ENCODE measurements at places on chromosomes 5 and 9.

DNA sequence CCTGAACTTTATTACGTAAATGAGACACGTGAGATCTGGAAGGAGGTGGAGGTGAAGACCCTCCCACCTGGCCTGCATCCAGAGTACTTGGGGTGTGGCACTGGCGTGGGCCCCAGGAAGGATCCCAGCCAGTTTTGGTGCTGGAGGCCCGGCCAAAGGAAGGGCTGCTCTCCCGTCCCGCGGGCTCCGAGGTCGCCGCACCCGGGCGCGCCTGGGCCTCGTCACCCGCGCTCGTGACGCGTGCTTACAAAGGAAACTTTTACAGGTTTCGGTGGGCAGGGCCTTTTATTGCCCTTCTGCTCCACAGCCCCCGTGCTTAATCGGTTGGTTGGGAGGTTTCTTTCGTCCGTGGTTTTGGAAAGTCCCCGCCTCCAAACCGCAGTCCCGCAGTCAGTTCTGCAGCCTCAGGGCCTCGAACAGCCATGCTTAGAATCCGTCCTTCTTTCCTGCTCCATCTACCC is 29.2 kb downstream of the CDKN2A start:
- DNase-seq = peak; percentile 56

DNA sequence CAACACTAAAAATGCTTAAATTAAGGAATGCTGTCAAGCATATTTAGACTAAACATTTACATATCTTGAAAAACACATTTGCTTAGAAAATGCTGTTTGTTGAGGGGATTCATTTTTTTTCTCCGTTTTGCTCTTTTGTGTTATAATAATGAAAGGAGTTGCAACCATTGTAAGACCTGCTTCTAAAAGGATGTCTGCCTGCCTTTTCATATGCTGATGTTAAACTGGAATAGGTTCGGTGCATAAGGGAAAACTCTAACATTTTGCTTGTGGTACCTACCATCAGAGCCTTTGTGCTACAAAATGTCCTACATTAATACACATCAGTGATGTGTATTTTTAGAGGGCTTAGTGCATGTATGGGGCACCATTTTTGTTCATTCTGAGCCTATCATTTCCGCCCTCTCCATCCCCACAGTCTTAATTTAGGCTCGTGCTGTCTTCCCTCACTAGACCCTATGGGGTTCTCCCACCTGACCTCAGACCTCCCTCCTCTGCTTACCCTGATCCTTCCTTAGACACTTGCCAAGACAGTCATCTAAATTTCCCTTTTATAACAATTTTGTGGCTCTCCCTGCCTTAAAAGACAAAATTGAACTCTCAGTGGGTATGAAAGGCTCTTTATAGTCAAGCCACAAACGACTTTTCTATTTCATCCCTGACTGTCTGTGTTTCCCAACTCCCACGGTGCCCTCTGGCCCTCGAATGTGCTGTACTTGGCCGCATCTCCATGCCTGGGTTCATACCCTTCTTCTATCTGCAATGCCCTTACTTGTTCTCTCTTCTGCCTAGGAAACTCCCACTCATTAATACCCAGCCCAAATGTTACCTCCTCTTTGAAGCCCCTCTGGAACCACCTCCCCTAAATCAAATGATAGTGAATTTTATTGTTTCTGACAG is 61.2 kb downstream of the CMYA5 start:
- no peak for DNase-seq

DNA sequence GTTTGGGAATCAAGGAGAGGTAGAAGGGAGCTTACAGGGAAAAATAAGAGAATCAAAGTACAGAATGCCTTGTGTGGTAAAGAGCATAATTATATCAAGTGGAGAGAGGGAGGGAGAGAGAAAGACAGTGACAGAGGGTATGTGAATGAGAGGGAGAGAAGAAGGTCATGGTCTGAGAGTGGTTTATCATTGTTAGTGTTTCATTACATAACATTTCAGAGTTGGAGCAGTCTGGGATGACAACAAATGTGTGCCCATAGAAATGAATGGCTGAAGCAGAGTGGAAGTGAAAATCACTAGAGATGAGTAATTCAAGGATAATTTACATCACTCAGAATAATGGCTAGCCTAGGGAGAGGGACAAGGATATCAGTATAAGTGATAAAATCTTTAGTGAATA is 799.2 kb downstream of the TLE1 start:
- DNase-seq = no peak

DNA sequence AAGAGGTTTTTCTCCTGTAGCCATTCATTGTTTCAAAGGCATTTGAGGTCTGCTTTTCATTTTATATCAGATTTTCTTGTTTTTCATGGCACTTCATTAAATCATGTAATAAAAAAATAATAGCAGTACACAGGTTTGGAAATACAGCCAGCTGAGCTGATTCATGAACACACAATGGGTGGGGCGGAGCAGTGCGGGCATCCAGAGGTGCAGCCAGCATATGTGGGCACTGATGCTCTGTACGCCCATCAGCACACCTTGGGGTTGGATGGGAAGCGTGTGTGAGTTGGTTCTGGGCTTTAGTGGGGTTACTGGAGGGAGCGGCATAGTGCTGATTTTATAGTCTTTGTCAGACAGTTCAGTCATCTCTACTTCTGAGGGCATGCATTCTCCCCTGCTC is 54.2 kb upstream of the IRX4 start:
- no peak for DNase-seq

GRCh38 chr5:89069591-89069990 is 186.6 kb upstream of the MEF2C start:
- no peak for DNase-seq

- DNase-seq = no peak
Measured at GRCh38 chr9:108831496-108832178, 24.1 kb downstream of the ACTL7B start.

DNA sequence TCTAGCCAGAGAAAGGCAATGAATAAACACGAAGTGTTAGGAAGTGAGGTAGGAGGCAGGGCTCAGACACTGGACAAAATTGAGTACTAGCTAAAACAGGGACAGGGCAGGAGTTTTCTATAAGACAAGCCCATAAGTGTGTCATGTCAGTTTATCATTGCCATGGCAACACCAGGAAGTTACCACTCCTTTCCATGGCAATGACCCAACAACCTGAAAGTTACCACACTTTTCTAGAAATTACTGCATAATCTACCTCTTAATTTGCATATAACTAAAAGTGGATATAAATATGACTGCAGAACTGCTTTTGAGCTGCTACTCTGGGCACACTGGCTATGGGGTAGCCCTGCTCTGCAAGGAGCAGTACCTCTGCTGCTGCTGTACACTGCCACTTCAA is 442.5 kb upstream of the COX7C start:
- no peak for DNase-seq

DNA sequence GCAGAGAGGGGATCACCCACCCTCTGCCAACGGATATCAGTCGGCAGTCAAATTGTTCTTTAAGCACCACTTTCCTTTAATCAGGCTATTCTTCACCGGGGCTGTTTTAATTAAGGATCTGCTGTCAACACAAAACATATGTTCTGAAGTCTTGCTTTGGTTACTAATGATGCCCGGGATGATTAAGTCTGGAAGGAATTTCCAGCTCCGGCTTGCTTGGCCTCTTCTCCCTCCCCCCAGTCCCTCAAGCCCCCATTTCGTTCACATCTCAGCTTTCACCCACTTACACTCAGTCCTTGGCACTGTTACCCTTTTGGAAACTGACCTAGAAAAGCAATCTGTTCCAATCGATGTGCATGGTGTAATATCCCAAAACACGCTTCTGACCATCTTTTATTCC is 74.7 kb downstream of the MSX2 start:
- DNase-seq = no peak

DNA sequence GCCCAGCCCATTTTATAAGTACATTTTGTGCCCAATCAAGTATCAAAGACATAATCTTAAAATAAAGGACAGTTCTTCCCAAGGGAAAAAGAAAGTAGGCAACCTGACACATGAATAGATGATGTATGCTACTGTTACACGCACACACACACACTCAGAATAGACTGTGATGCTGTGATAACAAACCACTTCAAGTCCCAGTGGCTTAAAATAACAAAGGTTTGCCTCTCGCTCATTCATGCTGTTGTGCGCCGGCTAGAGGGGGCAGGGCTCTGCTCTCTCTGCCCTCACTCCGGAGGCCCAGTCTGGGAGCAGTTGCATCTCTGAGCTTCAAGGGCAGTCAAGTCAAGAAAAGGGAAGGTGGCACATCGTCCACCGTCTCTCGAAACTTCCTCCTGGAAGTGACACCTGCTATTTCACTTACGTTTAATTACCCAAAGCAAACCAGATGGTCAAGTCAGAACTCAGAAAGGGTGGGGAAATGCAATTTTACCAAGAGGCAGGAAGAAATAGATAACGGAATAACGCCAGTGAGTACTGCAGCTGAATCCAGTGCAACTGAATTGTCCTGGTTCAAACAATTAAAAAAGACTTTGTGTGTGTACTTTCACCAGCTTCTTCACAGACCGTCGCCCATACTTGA is 43.3 kb downstream of the ANKRD33B start:
- DNase-seq = no peak

DNA sequence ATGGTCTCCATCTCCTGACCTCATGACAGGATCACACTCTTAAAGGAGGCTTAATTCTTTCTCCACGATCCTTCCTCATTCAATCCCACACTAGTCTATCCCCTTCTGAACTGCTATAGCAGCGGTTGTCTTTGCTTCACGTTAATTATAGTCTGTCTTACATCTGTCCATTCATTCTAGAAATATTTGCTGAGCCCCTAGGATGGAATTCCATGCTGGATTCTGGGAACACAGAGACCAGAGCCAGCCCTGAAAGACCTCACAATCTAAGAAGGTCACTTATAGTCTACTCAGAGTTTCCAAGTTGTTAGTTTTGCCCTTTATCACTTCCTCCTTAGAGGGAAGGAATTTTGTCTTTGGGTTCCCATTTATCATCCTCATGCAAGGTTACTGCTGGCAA is 193.5 kb downstream of the GAS1 start:
- no peak for DNase-seq

GRCh38 chr9:105098370-105098769 is 146.1 kb upstream of the SLC44A1 start:
- no peak for DNase-seq

DNA sequence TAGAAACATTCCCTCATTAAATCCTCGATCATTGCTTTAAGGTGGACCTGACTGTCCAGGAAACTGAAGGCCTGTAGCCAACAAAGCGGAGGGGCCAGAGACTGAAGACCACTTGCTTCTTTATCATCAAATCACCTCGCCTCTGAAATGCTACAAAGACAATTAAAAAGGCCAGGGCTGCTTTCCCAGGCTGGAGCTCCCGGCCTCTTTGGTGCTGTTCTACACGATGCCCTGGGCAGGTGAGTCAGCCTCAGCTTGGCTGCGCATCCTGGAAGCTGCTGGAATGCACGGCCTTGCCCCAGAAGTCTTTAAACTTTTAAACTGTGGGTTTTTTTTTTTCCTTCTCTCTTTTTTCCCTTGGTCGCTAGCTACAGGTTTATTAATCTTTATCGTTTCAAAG is 46.5 kb downstream of the SH3PXD2B start:
- DNase-seq = no peak

GRCh38 chr5:65830856-65831255 is 95.5 kb upstream of the ERBIN start:
- DNase-seq = no peak

DNA sequence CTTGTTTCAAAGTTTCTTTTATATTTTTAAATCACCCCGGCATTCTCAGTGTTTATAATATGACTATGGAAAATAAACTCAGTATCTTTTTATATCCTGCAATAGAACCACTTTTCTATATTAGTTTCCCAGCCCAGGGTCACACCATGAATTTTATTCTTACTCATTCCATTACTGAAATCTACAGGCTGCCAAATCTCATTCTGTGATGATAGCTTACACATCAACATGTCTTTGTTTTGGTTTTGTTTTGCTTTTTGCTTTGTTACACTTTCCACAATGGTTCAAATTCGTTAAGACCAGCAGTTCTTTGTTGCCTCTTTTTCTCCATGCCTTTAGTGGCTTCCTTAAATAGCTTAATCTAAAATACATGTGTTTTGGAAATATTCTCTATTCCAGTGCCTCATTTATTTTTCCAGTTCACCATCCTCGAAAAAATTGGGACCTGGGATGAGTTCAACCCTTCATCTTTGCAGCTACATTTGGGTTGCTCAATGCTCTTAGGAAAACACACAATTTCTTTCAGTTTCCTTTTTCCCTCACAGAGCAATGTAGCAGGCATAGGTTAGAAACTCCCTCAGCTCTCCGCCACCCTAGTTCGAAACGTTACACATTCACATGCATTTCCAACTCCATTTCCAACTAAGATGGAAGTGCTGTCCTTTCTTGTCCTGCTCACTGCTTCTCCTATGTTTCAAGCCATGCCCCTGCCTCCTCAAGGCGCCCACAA is 1146.3 kb downstream of the MAT2B start:
- no peak for DNase-seq

DNA sequence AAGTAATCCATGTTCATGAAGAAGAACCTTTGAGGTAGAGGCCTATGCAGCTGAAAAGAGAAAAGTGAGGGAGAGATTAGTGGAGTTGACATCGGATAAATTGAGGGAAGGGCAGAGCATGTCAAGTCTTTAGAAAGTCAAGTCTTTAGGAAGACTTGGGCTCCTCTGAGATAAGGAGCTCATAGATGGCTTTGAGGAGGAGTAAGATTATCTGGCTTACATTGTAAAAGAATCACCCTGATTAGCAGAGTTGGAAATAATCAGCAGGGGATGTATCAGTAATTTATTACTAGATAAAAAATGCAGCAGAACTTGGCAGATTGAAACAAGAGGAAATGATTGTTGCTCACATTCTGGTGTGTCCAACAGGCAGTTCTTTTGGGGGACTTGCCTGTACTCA is 727.2 kb upstream of the WWC1 start:
- no peak for DNase-seq

DNA sequence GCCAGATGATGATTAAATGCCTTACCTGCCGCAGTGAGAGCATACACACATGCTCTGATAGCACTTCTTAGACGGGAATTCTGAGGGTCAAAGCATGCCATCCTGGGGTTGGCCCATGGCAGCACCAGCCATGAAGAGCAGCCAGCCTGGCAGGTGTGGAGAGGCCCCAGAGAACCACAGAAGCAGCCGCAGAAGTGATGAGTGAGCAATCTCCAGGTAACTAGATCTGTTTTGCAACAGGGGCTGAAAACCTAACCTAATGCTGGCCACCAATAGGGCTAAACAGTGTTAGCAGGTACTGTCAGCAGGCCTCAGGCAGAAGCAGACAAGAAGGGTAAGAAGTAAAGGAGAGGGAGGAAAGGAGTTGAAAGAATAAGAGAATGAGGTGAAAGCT is 33.5 kb upstream of the HOMER1 start:
- no peak for DNase-seq

GRCh38 chr5:39698838-39699560 is 274.2 kb upstream of the DAB2 start:
- DNase-seq = no peak

DNA sequence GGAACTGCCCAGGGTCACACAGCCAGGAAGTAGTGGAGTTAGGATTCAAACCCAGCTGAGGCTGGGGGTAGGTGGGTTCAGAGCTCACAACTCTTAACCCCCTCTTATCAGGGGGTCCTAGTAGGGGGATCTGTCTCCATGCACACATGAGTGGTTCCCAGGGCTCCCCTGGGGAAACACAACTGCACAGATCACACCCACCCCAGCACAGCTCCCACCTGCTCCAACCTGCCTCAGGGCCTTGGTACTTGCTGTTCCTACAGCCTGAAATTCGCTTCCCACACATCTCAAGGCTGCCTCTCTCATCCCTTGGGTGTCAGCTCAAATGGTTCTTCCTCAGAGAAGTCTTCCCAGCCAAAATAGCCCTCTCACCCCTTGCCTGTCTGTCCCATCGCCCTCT is 4.8 kb downstream of the SNCB start:
- DNase-seq = no peak
